Activated T-cell treated with anti-CD3 and anti-CD28 coated beads, Interleukin-2, amount 50 U/mL, for 48 hours (primary cell): ENCODE measurements at places on chromosomes 16 and 17.

DNA sequence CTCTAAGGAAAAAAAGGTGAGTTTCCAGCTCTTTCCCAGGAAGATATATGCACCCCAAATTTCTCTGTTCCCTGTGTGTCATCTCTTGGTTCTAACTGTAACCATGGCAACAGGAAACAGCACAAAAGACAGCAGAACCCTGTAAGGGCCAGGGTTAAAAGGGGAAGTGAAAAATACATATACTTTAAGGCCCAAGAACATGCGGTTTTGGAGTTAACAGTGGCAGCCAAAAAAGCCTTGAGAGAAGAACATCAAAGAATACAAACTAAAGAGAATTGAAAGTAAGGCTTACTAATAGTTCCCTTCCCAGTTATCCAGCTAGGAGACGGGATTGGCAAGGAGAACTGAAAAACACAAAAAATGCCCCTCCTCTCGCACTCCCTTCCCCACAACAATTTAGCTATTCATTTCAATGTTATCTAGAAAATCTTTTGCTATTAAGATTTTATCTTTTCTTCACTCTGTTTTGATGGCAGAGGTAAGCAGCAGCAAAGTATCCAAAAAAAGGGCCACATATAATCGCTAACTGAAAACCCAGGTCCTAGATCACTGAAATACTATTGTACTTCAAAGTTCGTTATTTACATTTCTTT is 1.5 kb downstream of the SPOP start:
- no peak for DNase-seq

DNA sequence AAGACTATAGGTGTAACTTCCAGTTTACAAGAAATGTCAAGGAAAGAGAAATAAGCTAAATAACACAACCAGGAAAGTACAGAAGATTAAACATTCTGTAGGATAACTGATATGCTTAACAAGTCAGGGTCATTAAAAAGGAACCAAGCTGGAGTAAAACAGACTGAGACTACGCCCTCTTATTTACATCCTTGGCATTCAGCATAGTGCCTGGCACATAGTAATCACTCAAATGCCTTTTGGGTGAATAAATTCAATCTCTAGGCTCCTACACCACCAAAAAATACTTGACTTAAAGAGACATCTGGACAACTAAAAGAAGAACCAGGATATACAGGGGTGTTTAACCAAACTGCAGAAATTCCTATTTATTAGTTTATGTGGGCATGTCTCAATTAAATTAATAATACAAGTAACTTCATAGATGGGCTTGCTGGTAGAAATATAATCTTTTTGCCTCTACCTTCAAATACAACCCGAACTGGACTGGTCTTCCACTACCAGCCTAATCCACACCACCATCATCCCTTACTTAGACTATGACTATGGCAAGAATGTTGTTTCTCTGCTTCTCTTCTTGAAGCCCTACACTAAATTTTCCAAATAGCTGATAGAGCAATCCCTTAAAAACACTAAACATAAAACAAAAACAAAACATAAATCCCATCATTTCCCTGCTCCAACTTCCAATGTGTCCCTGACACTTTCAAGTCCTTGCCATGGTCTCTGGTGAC is 47.7 kb upstream of the ULK2 start:
- no peak for DNase-seq

DNA sequence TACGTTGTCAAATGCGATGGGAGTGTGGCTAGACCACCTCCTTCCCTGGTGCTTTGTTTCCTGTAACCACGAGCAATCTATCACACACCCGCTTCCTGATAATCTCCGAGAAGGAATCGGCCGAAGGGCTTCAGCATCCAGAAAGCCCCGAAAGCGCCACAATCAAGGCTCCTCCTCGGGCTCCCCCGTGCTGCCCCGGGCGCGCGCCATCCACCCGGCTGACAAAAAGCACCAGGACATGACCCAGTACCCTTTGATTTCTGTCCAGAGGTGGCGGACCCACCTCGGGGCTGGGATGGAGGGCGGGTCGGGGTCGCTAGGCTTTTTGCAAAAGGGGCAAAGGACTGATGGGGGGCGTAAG is 743 bp upstream of the ARMC7 start:
- peak; percentile 49 for DNase-seq

- DNase-seq, result no peak
Observed at GRCh38 chr16:80851831-80852230, 47.4 kb upstream of the CDYL2 start.

GRCh38 chr16:81716478-81717225 is 62.4 kb upstream of the PLCG2 start:
- no peak for DNase-seq

DNA sequence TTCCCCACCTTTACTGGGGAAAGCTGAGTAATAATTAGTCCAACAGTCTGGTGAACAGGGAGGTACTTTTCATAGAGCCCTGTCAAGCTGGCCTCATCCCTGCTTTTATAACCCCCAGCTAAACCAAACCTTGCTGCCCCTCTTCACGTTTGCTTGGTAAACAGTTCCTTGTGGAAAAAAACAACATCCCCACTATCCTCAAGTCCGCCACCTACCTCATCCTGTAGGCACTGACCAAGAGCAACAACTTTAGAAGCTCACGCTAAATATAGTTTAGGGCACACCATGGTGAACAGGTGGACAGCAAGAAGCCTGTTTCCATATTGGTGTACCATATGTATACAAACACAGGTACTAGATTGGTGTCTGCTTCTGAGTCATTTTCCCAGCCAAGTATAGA is 16.5 kb downstream of the NFE2L1 start:
- DNase-seq, result no peak

DNA sequence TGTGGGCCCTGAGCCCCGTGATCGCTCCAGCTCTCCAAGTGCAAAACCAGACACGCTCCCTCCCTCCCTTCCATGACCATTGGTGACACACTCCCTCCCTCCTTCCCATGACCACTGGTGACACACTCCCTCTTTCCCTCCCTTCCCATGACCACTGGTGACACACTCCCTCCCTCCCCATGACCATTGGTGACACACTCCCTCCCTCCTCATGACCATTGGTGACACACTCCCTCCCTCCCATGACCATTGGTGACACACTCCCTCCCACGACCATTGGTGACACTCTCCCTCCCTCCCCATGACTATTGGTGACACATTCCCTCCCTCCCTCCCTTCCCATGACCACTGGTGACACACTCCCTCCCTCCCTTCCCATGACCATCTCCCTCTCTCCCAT is 56.3 kb downstream of the LMF1 start:
- no peak for DNase-seq

GRCh38 chr16:68660359-68660795 is 15.3 kb downstream of the CDH3 start:
- no peak for DNase-seq
